ENCODE measurements at places on chromosomes 4 and X.

- no peak for DNase-seq
Measured at GRCh38 chr4:146261041-146261440, 46.7 kb downstream of the REELD1 start.

DNA sequence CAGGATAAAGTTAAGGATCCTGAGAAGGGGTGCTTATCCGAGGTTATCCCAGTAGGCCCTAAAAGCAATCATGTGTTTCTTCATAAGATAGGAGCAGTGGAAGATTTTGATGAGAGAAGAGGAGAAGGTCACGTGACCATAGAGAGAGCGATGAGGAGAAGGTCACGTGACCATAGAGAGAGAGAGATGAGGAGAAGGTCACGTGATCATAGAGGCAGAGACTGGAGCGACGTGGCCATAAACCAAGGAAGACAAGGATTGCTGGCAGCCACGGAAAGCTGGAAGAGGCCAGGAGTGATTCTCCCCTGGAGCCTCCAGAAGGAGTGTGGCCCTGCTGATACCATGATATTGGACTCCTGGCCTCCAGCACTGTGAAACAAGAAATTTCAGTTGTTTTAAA is 38.4 kb upstream of the ZNF518B start:
- DNase-seq, result no peak

- DNase-seq, result no peak
Measured at GRCh38 chr4:40379248-40379647, 44.1 kb downstream of the CHRNA9 start.

DNA sequence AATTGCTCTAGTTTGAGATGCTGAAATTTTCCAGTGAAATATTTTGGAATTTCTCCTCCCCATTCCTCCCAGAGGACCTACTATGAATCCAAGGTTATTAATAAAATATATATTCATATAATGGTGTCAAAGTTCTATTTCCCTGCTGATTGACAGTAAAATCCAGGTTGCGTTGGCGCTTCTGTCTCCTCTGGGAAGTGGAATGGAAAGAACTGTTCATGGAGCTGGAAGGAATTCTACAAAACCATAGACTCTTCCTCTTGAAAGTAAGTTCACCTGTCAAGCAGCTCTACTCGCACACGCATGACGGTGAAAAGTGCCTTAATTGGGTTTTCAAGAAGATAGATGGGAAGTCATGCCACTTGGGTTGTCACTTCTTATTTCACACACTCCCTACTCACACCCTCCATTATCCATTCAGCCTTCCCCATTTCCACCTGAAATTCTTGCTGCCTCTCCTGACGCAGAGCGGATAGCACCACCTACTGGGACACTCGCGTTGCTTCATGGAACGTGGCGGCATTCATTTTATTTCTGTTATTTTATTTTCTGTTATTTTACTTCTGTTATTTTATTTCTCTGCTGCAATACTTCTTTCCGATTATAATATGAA is 351.6 kb downstream of the NLGN4X start:
- no peak for DNase-seq

DNA sequence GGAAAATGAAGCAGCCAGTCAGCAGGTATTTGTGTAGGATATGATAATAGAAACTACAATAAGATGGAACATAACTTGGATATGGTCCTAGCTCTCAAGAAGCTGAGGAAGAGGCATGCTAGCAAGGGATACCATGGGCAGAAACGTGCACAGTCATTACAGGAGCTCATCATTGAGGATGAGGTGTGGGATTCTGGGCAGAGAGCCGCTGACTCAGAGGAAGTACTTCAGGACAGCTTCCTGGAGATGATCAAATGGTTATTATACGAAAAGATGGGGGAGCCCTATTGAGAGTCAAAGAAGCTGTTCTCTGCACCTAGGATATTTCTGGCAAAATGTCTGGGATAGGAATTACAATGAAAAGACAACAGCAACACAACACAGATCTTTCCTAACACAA is 116.0 kb upstream of the PDE5A start:
- DNase-seq, result no peak

- DNase-seq, result no peak
Measured at GRCh38 chr4:164514765-164515164, 239.2 kb upstream of the SMIM31 start.

DNA sequence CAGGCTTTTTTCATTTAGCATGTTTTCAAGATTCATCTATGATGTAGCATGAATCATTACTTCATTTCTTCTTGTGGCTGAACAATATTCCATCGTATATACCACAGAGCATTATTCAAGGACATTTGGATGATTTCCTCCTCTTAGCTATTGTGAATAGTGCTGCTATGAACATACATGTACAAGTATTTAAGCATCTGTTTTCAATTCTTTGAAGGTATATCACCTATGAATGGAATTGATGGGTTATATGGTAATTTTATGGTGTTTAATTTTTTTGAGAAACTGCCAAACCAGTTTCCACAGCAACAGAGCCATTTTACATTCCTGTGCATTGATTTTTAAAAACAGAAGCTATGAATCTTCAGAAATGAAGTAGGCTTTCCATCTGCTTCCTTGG is 36.1 kb upstream of the WDR19 start:
- DNase-seq, result no peak

All from activated T-helper 1 cell treated with Interleukin-2 at 50 U/mL for 16 hours (primary cell).